ENCODE measurements at places on chromosomes 2 and 18. TPM values are rescaled to one million over a fixed set of nuclear protein-coding genes. Genes with fewer than 3 reads are reported as not detected.

The TGIF1 gene
- total RNA-seq: 59.3 TPM

The SP5 gene
- 0.26 TPM for total RNA-seq

The ITGB1BP1 gene
- total RNA-seq: 339 TPM

The CCDC85A gene
- 7.6 TPM for total RNA-seq

The GFPT1 gene
- total RNA-seq: 195 TPM

The RAX gene
- total RNA-seq: not detected

The SAG gene
- total RNA-seq: not detected

The RGPD4 gene
- not detected for total RNA-seq

The ZNF2 gene
- 2.6 TPM for total RNA-seq

The APOB gene
- total RNA-seq: 8.5 TPM

The ASXL3 gene
- 1.5 TPM for total RNA-seq

The TSHZ1 gene
- 20.9 TPM for total RNA-seq

The PDE1A gene
- 7.1 TPM for total RNA-seq

The NGEF gene
- 0.35 TPM for total RNA-seq

The CROCC2 gene
- not detected for total RNA-seq

The RAB6D gene
- 0.10 TPM for total RNA-seq

The KLHL14 gene
- total RNA-seq: 0.45 TPM

The SCN7A gene
- 0.42 TPM for total RNA-seq

The WNT10A gene
- total RNA-seq: not detected

The HOXD9 gene
- total RNA-seq: 6.1 TPM

The GPR45 gene
- not detected for total RNA-seq
